ENCODE measurements at places on chromosomes 6 and 20. TPM values are rescaled to one million over a fixed set of nuclear protein-coding genes. Genes with fewer than 3 reads are reported as not detected.

GRCh38 chr20:33602826-33603590 lies 59.1 kb upstream of the C20orf144 start:
- DNase-seq, result no peak

GRCh38 chr6:69704916-69705315 lies 91.9 kb downstream of the LMBRD1 start:
- no peak for DNase-seq

Gene POM121L2
- not detected for polyA plus RNA-seq

DNA sequence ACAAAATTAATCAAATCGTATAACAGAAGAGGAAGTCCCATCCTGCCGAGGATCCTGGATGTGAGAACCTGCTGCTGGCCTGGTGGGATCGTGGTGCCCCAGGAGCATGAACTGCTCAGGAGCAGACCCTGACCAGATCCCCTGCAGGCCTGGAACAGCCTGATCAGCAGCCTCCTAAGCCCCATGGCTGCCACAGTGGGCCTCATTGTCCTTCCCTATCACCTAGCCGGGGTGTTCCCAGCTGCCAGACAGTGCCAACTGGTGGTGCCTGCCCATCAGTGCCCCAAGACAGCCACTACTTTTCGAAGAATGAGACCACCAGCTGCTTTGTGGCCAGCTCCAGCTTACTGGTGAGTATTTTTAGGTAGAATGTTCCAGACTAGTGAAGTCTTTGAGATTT lies 19.6 kb upstream of the MAS1L start:
- DNase-seq, result no peak

Measured in naive thymus-derived CD4-positive, alpha-beta T cell (primary cell).